ENCODE measurements at places on chromosomes 3 and 15. TPM values are rescaled to one million over a fixed set of nuclear protein-coding genes. Genes with fewer than 3 reads are reported as not detected.

DNA sequence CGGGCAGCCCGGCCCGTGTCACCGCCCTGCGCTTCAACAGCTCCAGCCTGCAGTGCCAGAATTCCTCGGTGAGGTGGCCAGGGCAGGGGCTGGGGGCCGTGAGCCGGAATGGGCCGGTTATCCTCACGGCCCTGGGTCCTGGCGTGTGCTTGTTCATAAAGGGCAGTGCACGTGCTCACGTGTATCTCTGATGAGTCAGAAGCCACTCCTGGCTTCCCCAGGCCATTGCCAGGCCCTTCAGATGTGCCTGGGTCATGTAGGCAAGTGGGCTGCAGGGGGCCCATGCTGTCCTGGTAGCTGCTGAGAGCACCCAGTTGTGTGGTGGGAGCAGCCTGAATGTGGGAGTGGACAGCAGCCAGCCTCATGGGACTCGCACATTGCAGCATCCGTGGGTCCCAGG, 29.2 kb downstream of the PLXNA1 start:
- H3K27ac ChIP-seq, result no peak overlapping the region
- peaks cover 7% of the 10 kb centered on the region for H3K4me1 ChIP-seq
- no peaks in the 10 kb centered on the region for H3K27me3 ChIP-seq
- H3K36me3 ChIP-seq, result no peaks in the 10 kb centered on the region
- no peak overlapping the region for H3K4me3 ChIP-seq

The CLDN1 gene
- 9.7 TPM for total RNA-seq

The TRIM42 gene
- not detected for total RNA-seq

- H3K4me1 ChIP-seq, result peaks cover 57% of the 10 kb centered on the region
- H3K27ac ChIP-seq, result peak overlapping the region; percentile 61
- peaks cover 2% of the 10 kb centered on the region for H3K36me3 ChIP-seq
- H3K27me3 ChIP-seq, result no peaks in the 10 kb centered on the region
- DNase-seq, result no peak
Observed at GRCh38 chr3:52891615-52892081, 5.7 kb downstream of the STIMATE start.

DNA sequence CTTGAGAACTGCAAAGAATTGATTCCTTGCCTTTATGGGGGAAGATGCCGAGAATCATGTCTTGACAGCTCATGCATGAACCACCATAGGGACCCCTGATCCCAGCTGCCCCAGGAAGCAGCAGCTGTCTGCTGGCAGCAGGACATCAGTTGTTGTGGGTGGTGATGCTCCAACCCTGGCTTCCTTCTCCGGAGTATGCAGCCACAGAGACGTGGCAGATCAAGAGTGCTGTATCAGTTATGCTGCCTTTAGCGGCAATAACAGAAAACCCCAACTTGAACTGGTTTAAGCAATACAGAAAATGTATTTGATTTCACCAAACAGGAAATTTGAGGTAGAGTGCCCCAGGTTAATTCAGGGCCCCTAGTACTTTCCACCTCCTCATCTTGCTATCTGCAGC, 92.2 kb upstream of the TNFAIP8L3 start:
- H3K4me3 ChIP-seq, result no peak overlapping the region
- no peaks in the 10 kb centered on the region for H3K4me1 ChIP-seq
- peaks cover 18% of the 10 kb centered on the region for H3K27me3 ChIP-seq
- no peak for DNase-seq

DNA sequence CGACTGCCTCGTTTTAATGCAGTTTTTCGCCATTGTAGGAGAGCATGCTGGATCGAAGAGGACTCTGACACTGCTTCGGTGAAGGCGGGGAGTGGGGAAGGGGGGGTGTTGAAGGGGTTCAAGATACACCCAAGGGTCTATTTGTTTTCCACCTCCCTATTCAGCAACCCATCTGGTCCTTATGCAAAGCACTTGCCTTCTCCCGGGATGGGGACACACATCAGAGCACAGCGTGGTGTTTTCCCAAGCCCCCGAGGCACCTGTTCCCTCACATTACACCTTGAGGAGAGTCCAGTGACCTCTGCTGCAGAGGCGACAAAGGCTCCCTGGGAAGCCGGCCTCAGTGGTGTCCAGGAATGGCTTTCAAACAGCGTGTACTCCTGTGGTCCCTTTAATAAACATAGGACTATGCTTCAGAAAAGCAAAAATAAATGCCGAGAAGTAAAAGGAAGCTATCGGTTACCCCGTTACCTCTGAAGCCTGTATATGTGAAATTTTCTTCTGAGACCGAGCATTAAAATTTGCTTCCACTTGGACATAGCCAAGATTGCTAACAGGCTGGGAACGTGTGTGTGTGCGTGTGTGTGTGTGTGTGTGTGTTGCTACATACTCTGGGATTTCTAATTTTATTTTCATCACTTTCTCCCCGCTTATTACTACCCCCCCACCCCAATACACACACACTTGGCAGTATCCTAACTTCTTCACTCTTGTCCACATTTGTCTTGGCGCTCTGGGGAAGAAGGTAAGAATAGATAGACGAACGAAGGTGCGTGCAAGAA, 53.2 kb downstream of the CCDC54 start:
- H3K4me1 ChIP-seq, result peaks cover 22% of the 10 kb centered on the region
- peak overlapping the region; percentile 91 for H3K4me3 ChIP-seq
- H3K27me3 ChIP-seq, result peaks cover 26% of the 10 kb centered on the region
- no peaks in the 10 kb centered on the region for H3K36me3 ChIP-seq
- DNase-seq, result no peak

The ZPLD1 gene
- total RNA-seq, result 1.5 TPM

- H3K27me3 ChIP-seq, result peaks cover 4% of the 10 kb centered on the region
- H3K4me1 ChIP-seq, result peaks cover 20% of the 10 kb centered on the region
- H3K27ac ChIP-seq, result no peak overlapping the region
- peak overlapping the region; percentile 13 for H3K4me3 ChIP-seq
- no peak for DNase-seq
Observed at GRCh38 chr3:195859061-195859845, 47.5 kb upstream of the MUC4 start.

The PDZRN3 gene
- 58.6 TPM for total RNA-seq

DNA sequence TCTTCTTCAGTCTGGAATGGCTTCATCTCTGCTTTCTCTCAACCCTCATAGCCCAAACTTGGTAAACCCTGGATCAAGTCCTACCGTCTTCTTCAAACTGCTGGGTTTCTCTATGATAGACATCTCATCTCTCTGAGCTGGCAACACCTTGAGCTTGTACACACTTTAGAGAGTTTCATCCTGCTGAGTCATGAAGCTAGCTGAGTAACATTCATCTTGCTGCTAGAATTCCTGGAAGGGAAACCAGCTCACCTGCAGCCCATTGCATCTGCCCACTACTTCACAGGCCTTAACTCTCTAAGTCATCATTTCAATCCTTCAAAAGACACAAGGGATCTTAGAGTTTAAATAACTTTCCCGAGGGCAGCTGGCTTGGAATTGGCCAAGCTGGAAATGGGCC, 175.5 kb upstream of the RORA start:
- H3K27me3 ChIP-seq, result peaks cover 21% of the 10 kb centered on the region
- no peaks in the 10 kb centered on the region for H3K4me1 ChIP-seq
- no peaks in the 10 kb centered on the region for H3K36me3 ChIP-seq
- no peak overlapping the region for H3K27ac ChIP-seq

DNA sequence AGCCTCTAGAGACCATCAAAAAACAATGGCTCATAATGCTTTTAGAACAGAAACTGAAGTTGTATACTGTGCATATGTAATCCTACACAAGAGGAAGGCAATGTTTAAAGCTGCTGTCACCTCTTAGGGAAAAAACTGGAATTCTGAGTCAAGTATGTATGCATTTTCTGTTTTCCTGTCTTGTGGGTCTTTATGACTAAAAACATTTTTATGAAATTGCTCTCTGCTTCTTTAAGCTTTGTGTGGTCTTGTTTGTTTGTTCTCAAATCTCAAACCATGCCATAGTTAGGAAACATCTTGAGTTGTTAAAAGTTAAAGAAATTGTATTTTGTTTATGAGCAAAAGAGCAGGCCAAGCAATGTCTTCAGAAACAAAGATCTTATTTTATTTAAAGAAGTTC, 80.9 kb upstream of the SOX2 start:
- DNase-seq, result no peak
- no peaks in the 10 kb centered on the region for H3K36me3 ChIP-seq
- H3K27me3 ChIP-seq, result no peaks in the 10 kb centered on the region
- H3K27ac ChIP-seq, result no peak overlapping the region
- H3K4me3 ChIP-seq, result no peak overlapping the region

Measured in type B pancreatic cell (in vitro differentiated cells).